Gastrocnemius medialis (tissue), 4 donors: ENCODE measurements at places on chromosomes 3 and 15.

DNA sequence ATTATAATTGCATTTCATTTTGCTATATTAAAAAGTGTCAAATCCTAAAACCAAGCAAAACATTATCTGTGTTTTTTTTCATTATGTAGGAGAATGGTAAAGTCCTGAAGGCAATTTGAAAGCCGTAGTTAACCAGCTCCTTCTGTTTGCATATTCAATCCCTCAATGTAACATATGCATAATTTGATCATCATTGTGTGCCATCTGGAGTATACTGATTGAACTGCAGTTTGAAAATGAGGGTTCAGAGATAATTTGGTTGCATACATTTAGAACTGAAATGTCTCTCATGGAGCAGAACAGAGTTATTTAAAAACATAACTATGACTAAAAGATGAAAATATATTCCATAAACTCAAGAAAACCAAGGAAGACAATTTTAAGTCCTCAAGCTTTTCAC lies 518.6 kb downstream of the GBE1 start:
- no peaks in the 10 kb centered on the region for H3K36me3 ChIP-seq
- no peaks in the 10 kb centered on the region for H3K27me3 ChIP-seq
- no peak overlapping the region for H3K4me3 ChIP-seq
- DNase-seq: no peak

- no peaks in the 10 kb centered on the region for H3K4me1 ChIP-seq
- no peaks in the 10 kb centered on the region for H3K27me3 ChIP-seq
- no peak overlapping the region for H3K27ac ChIP-seq
- H3K36me3 ChIP-seq: no peaks in the 10 kb centered on the region
- H3K4me3 ChIP-seq: no peak overlapping the region
These were observed 342.6 kb upstream of the COL8A1 start for GRCh38 chr3:99295836-99296235.

DNA sequence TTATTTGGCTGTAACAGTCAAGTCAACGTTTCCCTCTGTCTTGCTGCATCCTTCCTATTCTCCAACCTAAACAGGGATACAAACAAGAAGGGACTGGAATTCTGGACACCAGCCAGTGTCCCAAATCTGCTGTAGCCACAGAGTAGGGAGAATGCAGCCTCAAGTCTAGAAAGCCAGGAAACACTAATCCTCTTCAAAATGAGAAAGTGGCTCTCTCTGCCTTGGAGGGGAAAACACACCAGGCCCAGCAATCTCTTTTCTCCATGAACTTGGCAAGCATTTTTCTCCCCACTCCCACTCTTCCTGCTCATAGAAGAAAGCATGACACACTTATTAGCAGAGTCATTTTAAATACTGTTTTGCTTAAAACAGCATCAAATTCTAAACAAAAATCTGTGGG lies 781.7 kb downstream of the SQOR start:
- H3K4me3 ChIP-seq: no peak overlapping the region
- H3K4me1 ChIP-seq: no peaks in the 10 kb centered on the region
- no peak overlapping the region for H3K27ac ChIP-seq
- H3K36me3 ChIP-seq: no peaks in the 10 kb centered on the region
- no peak for DNase-seq

DNA sequence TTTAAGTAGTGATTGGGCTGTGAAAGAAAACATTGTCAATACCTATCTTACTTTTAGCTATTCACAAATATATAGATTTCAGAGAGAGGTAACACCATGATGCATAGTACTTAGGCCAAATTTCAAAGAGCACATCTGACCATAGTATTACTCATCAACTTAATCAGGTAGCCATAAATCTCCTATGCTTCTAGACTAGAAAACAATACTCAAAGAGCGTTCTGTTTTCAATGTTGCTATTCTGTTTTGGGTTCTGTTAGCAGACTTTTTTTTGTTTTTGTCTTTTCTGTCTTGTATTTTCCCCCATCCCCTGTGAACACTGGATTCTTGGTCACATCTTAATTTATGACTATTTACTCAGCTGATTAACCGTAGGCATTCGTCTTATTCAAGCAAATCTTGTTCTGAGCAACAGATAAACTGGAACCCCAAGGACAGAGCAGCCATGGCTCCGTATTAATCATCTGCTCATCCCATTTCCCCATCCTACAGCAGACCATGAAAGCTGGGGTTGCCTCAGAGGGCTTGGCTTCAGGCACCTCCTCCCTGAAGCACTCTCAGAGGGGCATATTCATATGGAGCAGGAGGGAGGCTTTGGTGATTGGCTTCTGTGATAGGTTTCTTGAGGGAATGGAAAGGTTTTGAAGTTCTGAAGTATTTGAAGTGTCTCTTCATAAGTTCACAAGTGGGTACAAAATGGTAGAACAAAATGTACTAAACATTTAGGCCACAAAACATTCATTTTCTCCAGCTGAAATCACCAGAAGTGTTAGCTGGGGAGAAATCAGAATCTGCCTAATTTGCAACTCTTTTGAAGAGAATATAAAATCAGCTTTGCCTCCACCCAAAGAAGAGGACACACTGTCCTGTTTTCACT lies 105.3 kb downstream of the TNIK start:
- DNase-seq: no peak
- H3K4me3 ChIP-seq: no peak overlapping the region
- H3K27ac ChIP-seq: peak overlapping the region; percentile 58
- H3K36me3 ChIP-seq: no peaks in the 10 kb centered on the region
- H3K27me3 ChIP-seq: no peaks in the 10 kb centered on the region

- peaks cover 4% of the 10 kb centered on the region for H3K36me3 ChIP-seq
- peak overlapping the region; percentile 95 for H3K4me3 ChIP-seq
- H3K27me3 ChIP-seq: no peaks in the 10 kb centered on the region
- peak overlapping the region; percentile 88 for H3K27ac ChIP-seq
- H3K4me1 ChIP-seq: peaks cover 16% of the 10 kb centered on the region
- peak; percentile 15 for DNase-seq
These were observed 551 bp downstream of the DNAJC13 start for GRCh38 chr3:132417695-132418411.

- H3K36me3 ChIP-seq: no peaks in the 10 kb centered on the region
- peaks cover 10% of the 10 kb centered on the region for H3K4me1 ChIP-seq
- DNase-seq: no peak
- peak overlapping the region; percentile 97 for H3K4me3 ChIP-seq
- no peaks in the 10 kb centered on the region for H3K27me3 ChIP-seq
These were observed 31.3 kb upstream of the ST3GAL6 start for GRCh38 chr3:98731720-98732285.

- DNase-seq: no peak
- H3K4me3 ChIP-seq: no peak overlapping the region
- H3K27ac ChIP-seq: no peak overlapping the region
- no peaks in the 10 kb centered on the region for H3K27me3 ChIP-seq
These were observed 35.6 kb upstream of the TLE3 start for GRCh38 chr15:70133296-70133695.

- H3K36me3 ChIP-seq: no peaks in the 10 kb centered on the region
- peak; percentile 57 for DNase-seq
- H3K27ac ChIP-seq: peak overlapping the region; percentile 53
These were observed 415.8 kb upstream of the SEMA6D start for GRCh38 chr15:47301481-47301880.
